Head of caudate nucleus (tissue), 42 donors: ENCODE measurements at places on chromosomes 3 and 15.

DNA sequence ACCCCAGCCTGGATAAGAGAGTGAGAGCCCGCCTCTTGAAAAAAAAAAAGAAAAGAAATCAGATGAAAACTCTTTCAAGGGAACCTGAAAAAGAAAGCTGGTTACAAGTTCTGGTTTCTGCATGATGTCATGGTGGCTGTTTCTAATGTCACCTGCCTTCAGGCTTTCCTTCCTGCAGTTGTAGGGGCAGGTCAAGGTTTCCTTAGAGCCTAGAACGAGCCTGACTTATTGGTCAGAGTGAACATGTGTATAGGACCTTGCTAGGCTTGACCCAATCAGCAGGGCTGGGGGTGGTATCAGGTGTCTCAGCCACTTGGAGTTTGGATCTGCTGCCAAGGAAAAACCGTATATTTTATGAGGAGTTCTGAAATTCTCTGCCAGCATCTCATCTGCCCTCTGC lies 3.8 kb downstream of the IVD start:
- DNase-seq, result no peak

- no peak for DNase-seq
These were observed 581.1 kb upstream of the GBE1 start for GRCh38 chr3:82342521-82342920.

GRCh38 chr15:82739086-82739485 lies 29.4 kb upstream of the AP3B2 start:
- DNase-seq, result no peak

- DNase-seq, result no peak
These were observed 61.3 kb downstream of the KLHL25 start for GRCh38 chr15:85733416-85733815.

DNA sequence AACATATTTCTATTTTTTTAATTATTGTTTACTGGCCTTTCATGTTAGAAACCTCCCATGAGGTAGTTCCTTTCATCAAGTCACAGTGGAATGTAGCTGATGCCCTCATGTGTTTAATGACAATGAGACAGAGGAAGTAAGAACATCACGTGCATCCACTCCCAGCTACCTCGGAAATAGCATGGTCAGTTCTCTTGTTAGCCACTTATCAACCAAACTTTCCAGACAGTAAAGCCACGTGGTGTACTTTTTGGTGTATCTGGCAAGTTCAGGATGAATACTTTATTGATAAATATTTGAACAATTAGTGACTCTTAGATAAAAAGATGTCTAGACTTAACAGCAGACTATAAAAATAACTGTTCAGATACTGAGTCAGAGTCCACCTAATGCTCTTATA lies 781.7 kb downstream of the MECOM start:
- no peak for DNase-seq

- DNase-seq, result no peak
These were observed 86.6 kb upstream of the GSK3B start for GRCh38 chr3:120180731-120181412.

DNA sequence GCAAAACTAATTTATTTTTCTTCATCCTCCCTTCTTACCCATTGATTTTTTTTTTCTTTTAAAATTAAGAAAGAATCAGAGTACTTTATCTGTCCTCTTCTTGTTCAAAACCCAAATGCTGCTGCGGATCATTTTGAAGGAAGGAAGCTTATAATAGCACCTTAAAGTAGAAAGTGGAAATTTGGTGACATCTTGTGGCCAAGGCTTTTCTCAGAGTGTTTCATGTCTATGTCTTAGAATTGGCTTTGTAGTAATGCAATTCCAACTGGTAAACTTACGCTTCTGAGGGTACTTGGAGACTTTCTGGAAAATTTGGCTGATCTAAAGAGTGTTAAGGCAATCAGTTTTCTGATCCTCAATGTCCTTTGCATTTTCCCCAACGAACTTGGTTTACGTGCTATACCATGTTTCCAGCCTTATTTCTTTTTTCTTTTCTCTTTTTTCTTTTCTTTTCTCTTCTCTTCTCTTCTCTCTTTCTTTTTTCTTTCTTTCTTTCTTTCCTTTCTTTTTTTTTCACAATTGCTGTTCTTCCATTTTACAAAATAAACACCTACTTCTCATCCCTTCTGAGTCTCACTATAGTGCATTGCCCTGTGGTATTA lies 30.7 kb downstream of the C3orf38 start:
- no peak for DNase-seq

DNA sequence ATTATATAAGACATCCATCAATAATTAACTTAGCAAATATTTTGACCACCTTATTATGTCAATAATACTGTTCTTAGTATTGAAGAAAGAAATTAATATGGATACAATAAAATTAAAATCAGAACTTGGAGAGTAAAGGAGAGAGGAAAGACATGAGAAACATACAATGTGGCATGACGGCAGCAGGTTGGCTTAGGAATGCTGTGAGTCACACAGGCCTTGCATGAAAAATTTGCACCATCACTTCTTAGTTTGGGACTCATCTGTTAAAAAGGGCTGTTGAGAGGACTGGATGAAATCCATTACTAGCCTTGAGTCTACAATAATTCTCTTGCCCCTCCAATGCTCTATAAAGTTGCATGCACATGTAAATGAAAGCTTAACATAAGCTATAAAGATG lies 880.8 kb downstream of the ROBO1 start:
- no peak for DNase-seq

DNA sequence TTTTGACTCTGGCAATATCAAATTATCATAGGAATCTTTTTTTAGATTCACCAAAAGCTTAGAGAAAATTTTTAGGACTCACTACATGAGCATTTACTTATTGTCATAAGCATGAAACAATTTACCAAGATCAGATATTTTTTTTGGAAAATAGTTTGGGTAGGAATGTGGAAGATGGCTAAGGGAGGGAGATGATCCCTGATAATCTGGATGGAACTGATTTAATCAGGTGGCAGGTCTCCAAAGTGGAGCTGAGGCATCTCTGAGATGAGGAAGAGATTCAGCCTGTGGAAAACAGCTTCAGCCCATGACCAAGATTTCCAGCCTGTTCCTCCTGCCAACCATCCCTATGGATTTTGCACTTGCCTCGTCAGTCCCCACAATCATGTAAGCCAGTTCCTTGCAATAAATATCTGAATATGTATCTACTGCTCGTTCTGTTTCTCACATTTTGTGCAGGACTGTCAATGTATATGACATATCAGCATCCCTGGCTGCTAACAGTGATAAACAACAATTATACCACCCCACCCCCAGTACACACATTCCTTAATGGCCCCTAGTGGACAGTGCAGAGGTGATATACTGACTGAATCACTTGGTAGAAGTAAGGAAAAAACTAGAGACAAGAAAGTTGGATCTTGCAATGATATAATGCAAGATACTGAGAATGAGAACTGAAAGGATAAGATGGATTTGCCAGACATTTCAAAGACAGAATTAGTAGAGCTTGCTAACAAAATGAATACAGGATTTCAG lies 183.8 kb downstream of the NEK10 start:
- no peak for DNase-seq

DNA sequence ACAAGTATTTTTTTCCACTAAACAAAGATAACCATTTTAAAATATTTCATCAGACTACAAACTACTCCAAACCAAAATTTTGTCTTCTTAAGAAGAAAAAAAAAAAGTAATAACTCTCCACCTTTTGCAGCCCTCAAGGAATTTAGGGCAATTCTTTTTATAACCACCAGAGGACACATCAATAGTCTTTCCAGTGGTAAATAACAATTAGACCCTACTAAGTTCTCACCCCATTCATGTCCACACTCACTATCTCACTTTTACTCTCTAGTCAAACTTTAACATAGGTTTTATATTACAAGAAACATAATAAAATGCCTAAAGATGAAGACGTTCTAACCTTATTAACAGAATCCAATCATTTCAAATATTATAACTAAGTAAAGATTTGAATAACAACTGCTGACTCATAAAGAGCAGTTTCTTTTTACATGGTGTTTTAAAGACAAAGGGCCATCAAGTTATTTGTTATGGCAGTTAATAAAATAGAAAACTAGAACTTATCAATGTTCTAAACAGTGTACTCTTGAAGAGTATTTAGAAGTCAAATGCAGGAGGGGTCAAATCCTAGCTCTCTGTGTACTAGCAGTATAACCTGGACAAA lies 33.0 kb downstream of the CCDC39 start:
- no peak for DNase-seq

- no peak for DNase-seq
These were observed 187.2 kb upstream of the NR2E3 start for GRCh38 chr15:71623111-71623510.

DNA sequence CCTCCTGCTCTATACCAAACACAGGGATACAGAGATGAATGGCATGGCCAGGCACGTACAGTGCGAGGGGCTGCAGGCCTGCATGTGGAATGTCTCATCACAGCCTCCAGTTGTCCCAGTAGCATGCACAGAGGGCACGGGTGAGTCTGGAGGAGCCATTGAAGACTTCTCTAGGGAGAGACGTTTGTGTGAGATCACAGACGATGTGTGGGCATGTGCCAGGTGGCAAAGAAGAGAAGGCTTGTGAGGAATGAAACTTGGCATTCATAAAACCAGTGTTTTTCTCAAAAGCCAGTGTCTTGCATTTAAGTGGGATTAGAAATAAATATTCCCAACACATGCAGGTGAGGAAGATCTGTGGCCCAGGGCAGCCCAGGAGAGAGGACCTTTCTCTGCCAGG lies 119.1 kb upstream of the UBE3A start:
- no peak for DNase-seq

DNA sequence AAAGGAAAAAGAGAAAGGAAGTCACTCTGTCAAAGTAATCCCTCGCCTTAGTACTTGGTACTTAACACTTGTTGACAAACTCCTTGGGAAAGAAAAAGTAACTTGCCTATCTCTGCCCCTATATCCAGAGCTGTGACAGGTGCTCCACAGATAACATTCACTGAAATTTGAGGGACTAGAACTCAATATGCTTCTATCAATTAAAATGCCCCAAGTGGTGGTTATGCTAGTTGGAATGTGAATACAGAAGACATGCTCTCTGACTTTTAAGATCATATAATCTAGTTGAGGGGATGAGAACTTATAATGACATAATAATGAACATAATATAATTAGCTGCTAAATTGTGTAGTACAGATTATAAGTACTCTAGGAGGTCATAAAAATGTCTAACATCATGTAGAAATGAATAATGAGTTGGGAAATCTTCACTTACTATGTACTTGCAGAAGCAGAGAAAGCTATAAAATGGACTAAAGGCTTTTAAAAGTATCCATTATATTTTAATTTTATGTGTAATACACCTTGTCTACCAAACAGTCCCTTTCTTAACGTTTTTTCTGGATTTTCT lies 153.1 kb upstream of the CCDC54 start:
- DNase-seq, result no peak

GRCh38 chr3:189563853-189564563 lies 67.2 kb upstream of the TP63 start:
- DNase-seq, result no peak

GRCh38 chr3:141100531-141101320 lies 49.6 kb downstream of the SPSB4 start:
- no peak for DNase-seq

GRCh38 chr15:41773332-41773728 lies 954 bp upstream of the MAPKBP1 start:
- no peak for DNase-seq

DNA sequence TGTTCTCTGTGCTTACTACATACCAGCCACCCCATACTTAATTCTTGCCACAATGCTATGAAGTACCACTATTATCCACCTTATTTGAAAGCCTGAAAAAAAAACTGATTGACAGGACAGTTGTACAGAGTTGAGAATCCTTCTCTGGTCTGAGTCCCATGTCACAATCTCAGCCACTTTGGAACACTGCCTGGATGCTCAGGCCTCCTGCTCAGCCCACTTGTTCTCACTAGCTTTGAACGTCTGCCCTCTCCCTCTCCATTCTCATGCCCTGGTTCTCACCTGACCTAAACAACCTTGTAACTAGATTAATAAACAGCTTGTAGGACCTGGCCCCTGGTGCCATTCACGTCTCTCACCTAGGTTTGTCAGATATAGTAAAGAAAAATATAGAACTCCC lies 53.9 kb downstream of the TRIM69 start:
- no peak for DNase-seq
